ENCODE measurements at places on chromosomes 6 and 20.

- DNase-seq = no peak
These were observed 47.6 kb downstream of the FIG4 start for GRCh38 chr6:109738667-109739066.

- no peak for DNase-seq
These were observed 18.6 kb upstream of the SPDEF start for GRCh38 chr6:34574647-34575293.

- no peak for DNase-seq
These were observed 107.1 kb upstream of the LGSN start for GRCh38 chr6:63426844-63427243.

DNA sequence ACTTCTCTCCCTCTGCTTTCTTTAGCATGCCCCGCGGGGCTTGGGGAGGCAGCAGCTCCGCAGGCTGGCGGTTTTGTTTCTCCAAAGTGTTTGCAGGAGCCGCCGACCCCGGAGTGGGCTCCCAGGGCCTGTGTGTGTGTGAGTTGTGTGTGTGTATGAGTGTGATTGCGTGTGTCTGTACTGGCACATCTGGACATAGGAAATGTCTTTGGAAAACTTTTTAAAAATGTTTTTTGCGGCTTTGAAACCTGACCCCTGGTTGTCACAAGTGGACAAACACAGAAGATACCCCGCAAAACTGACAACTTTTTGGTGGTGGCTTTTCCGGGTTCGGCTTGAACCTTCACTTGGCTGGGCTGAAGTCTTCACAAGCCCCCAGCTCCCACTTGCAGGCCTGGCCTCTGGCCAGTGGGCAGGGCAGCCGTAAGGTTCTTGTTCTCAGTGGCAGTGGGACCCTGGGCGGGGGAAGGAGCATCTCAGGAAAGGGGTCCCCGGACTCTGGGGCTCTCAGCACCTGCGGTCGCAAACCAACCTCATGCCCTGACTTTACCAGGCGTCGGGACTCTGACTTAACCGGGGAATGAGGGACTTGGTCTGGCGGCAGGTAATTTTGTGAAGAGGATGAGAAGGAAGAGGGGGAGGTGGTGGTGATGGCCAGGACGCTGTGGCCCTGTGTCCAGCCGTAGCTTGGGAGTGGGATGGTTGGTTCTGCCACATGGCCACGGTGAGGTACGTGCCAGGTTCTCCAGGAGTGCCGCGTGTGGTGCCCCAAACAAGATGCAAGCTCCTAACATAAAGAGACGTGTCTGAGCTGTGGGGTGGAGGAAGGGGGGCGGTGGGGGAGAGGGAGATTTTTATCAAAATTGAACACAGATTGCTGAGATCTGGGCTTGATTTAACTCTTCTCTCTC, 619 bp downstream of the DAAM2 start:
- DNase-seq = no peak

DNA sequence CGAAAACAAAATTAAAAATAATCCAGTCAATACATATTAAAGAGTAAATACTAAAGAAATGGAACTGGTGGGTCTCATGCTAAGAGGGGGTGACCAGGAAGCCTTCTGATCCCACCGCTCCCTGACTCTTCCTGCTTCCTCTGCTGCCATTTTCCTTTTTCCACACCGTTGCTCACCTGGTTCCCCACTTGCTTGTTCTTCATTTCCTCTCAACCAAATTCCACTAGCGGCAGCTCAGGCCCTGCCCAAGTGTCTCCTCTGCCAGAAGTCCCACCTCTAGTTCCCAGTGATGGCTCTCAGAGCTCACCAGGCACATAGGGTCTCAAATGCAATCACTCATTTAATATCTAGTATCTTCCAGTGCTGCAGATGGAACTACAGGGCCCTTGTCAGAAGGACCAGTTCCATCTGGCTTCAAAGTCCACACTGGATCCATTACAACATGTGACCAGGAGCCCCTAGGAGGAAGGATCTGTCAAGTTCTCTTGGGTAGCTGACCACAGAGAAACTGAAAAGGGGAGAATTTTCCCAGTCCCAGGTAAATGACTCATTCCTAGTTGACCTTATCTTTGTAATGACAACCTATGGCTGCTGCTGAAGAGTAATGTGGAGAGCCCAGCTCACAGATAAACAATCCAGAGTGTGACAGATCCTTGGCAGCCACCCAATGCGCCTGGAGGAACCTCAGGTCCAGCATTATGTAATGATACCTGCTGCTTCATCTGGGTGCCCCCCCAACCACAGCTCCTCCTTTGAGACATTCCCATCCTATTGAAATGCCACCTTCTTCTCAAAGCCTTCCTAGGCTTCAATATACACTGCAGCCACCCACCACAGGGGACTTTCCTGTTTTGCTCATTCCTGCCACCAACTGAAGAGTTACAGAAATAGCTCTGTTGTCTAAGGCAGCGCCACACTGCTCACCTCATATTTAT, 38.2 kb downstream of the ELMO2 start:
- DNase-seq = no peak

- no peak for DNase-seq
These were observed 173.1 kb downstream of the HS3ST5 start for GRCh38 chr6:114169763-114170162.

GRCh38 chr6:68194846-68195478, 440.1 kb upstream of the ADGRB3 start:
- no peak for DNase-seq

DNA sequence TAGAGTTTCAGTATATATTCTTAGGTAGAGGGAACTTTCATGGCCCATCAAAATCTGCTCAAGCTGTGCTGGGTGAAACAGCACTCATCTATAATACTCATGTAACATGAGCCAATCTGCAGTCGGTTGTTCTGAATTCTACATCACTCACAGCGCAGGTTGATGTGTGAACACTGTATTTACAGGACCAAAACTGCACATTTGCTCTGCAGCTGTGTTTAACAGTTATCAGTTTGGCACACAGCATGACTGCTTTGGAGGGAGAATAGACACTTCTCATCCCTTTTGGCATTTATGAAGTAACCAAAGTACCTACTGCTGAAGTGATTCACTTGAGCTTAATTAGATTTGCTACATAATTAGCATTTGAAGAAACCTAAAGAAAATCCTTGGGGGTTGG, 225.1 kb downstream of the BCKDHB start:
- DNase-seq = no peak

GRCh38 chr6:159395609-159396008, 226.4 kb downstream of the FNDC1 start:
- DNase-seq = no peak

DNA sequence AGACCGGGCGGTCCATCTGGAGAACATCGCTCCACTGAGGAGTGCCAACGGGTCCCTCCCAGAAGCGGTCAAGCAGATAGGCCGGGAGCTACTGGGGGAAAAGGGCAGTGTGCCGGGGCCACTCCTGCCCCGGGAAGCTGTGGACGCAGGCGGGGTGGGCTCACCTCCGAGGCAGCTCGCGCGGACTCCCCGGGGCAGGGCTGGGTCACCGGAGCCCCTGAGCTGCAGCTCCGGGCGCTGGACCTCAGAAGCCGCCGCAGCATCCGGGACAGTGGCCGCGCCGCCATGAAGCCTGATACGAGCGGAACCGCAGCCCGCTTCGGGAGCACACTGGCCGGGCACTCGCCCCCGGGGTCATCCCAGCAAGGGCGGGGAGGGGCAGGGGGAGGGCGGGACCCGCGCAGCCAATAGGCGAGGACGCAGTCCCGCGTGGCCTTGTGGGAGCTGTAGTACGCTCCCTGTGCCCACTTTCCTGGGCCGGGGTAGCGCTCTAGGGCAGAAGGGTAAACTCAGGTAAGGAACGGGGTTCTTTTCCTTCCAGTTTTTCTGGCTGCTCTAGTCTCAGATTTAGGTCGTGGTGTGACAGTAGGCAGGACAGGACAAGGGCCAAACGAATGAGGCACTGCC, at the start of gene MOCS1:
MOCS1 (minus strand) TSS at position 332 of the 627 bp plus-strand sequence; CDS start at position 287, 45 bp downstream.
- peak; percentile 19 for DNase-seq

DNA sequence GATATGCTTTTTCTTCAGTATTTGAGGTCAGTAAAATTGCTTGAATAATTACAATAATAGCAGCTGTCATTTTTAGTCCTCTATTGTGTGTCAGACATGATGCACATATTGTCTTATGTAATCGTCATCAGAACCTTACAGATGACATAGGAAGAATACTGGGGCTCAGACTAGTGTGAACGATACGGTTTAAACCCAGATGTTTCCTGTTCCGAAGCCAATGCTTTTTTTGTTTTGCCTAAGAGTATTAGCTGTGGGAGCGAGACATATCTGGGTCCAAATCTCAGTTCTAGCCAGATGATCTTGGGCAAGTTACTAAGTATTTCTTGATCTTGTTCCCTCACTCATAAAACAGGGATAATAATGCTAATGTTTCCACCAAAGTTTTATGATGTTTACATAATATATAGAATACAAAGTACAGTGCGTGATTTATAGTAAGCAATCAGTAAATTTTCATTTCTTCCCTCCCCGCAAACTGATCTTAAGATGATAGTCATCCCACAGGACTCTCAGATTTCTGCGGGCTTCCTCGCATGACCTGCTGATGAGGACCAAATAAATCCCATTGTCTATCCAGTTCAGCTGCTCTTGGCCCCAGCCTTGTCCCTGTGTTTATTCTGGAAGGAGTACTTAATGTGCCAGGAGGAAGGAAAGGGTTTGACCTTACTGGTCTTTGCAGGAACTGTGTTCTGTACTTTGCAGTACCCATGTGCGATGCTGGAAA, 98.2 kb downstream of the CAP2 start:
- DNase-seq = no peak

Data from stimulated activated CD4-positive, alpha-beta T cell treated with anti-CD3 and anti-CD28 coated beads, Interleukin-1b, Interleukin-23, amount 100 ng/mL, for 1 hour (primary cell).